Stimulated activated CD4-positive, alpha-beta T cell treated with anti-CD3 and anti-CD28 coated beads, TNF-alpha, amount 100 ng/mL, for 1 hour (primary cell): ENCODE measurements at places on chromosomes 4 and X.

DNA sequence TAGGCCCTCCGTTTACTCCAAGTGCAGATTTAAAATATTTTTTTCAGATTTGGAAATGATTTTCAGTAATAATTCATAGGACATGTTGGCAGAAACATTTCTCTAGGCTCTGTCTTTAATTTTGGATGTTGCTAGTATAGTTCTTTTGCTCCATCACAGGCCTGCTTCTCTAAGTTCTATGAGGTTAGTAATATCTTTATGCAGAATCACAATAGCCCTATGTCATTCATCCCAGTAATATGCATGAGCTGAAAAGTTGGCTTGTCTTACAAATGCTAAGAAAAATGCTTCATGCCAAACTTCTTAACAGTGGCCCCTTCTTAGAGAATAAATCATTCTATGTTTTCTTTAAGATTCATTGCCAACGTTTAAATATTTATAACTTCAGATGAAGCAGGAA is 148.3 kb upstream of the TLL1 start:
- DNase-seq, result no peak

DNA sequence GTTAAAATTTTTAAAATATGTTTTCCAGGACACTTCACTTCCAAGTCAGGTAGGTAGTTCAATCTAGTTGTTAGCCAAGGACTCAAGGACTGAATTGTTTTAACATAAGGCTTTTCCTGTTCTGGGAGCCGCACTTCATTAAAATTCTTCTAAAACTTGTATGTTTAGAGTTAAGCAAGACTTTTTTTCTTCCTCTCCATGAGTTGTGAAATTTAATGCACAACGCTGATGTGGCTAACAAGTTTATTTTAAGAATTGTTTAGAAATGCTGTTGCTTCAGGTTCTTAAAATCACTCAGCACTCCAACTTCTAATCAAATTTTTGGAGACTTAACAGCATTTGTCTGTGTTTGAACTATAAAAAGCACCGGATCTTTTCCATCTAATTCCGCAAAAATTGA is 49.7 kb downstream of the XIAP start:
- no peak for DNase-seq

- no peak for DNase-seq
These were observed 313.0 kb upstream of the GRID2 start for GRCh38 chr4:91990726-91991125.

DNA sequence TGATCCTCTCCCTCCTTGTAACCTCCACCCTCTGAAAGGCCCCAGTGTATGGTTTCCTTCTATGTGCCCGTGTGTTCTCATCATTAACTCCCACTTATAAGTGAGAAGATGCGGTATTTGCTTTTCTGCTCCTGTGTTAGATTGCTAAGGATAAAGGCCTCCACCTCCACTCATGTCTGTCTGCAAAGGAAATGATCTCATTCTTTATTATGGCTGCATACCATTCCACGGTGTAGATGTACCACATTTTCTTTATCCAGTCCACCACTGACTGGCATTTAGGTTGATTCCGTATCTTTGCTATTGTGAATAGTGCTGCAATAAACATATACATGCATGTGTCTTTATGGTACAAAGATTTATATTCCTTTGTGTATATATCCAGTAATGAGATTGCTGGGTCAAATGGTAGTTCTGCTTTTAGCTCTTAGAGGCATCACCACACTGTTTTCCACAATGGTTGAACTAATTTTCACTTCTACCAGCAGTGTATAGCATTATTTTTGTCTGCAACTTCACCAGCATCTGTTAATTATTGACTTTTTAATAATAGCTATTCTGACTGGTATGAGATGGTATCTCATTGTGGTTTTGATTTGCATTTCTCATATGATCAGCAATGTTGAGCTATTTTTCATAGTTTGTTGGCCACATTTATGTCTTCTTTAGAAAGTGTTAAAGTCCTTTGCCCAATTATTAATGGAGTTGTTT is 1030.9 kb downstream of the FSTL5 start:
- no peak for DNase-seq

DNA sequence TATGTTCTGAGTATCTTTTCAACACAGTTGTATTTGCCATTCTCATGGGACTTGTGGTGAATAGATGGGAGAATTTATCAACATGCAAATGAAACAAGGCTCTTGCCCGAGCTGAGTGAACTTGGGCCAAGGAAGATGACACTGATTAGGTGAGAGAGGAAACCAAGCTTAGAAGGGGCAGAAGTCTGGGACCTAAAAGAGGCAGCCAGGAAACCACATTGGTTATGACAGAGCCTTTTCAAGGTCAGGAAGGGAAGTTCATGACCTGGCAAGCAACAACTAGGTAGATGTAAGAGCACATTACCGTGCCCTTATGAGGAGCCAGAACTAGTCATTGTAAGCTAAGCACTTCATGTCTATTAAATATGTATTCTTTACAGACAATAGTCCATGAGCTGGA is 590.3 kb downstream of the PACRGL start:
- no peak for DNase-seq

DNA sequence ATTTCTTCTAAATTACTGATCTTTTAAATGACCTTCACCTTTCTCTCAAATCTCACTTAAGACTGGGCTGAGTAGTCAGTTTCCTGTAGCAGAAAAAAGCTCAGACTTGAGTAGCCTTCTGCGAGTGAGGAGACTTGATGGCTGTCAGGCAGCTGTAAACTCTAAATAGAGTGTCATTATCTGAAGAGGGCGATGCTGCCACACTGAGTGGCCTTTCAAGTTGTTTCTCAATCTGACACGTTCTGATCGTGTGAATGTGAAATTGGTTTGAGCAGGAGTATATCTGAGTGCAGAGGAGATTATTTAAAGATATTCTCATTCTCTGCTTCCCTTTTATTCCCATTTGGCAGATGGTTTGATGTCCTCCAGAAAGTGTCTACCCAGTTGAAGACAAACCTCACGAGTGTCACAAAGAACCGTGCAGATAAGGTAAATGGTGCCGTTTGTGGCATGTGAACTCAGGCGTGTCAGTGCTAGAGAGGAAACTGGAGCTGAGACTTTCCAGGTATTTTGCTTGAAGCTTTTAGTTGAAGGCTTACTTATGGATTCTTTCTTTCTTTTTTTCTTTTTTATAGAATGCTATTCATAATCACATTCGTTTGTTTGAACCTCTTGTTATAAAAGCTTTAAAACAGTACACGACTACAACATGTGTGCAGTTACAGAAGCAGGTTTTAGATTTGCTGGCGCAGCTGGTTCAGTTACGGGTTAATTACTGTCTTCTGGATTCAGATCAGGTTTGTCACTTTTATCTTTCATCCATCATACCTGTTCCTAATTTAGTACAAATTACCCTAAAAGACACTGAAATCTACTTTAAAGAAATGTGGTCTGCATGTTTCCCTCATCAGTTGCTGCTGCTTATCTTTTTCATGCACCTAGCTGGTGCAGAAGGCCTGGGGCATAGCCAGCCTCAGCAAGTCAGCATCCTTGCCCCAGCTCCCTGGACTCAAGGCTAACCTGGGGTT is 74.3 kb upstream of the MSANTD1 start:
- DNase-seq, result no peak

GRCh38 chrX:21662761-21663160 is 4.6 kb upstream of the KLHL34 start:
- DNase-seq, result no peak

DNA sequence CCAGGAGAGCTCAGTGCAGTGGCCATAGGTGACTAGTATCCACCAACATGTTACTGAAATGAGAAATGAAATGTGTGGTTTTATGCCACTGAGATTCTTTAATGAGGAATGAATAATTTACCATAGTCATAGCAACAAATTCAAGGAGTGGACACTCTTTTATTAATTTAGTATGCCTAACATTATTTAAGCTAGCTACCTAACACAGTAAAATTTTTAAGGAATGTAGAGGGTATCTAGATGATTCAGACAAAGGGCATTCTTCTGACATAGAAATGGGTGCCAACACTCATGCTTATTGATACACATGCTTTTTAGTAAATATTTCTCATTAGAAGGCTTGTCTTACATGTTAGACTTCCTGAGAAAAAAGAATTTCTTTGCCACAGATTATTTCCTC is 33.3 kb upstream of the SULT1B1 start:
- DNase-seq, result no peak

- no peak for DNase-seq
These were observed 3.2 kb downstream of the RPS6KA3 start for GRCh38 chrX:20263474-20263873.
